ENCODE measurements at places on chromosomes 2 and 18.

GRCh38 chr2:6885968-6886367 lies 8.4 kb downstream of the RSAD2 start:
- DNase-seq = no peak

- DNase-seq = no peak
These were observed 196.1 kb downstream of the CPS1 start for GRCh38 chr2:210752532-210752931.

GRCh38 chr2:36513661-36514060 lies 84.3 kb downstream of the FEZ2 start:
- DNase-seq = no peak

DNA sequence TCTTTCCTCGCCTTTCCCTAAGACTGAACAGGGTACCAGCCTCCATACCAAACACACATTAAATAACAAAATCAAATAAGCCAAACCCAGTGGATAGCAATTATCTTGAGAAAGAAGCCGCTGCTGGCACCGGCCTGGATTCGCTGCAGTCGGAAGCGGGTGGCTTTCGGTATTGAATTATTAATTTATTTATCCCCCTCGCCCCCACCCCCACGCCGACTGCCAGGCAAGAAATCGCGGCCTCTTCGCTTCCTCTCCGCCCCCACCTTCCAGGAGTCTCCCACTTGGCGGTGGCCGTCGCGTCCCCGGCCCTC lies 370 bp upstream of the ZNF804A start:
- no peak for DNase-seq

GRCh38 chr18:53864770-53865169 lies 359.7 kb downstream of the MBD2 start:
- no peak for DNase-seq

- DNase-seq = no peak
These were observed 470.1 kb upstream of the HS6ST1 start for GRCh38 chr2:128788636-128789220.

- DNase-seq = no peak
These were observed 36.8 kb upstream of the SEMA4C start for GRCh38 chr2:96906729-96907114.

DNA sequence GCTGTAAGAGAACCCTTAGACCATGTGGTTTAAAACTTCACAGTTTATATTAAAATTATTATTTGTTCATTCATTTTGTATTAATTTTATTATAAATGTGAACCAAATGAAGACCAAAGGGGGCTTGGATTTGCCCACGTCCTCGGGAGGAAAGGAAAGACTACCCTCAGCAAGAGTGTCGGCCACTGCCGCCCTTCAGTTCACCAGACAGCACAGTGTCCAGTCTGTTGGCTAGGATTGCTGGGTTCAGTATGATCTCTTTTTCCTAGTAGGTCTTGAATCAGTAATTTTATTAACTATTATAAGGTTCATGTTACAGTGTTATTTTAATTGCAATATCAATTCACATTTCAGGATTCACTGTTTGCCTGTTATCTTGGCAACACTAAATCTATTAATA lies 78.2 kb upstream of the CHRNA1 start:
- DNase-seq = no peak

DNA sequence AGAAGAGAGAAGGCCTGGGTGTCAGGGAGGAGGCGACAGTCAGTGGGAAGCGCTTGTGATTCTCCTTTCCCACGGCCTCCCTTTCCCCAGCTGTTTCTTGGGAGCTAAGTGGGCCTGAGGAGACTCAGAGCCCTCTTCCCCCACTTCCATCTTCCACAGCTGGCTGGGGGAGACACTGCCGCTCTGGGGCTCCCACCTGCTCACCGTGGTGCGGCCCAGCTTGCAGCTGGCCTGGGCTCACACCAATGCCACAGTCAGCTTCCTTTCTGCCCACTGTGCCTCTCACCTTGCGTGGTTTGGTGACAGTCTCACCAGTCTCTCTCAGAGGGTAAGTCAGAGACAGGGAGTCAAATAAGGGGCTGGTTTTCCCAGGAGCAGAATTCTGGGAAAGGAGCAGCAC lies 7.1 kb downstream of the TMEM214 start:
- DNase-seq = no peak

DNA sequence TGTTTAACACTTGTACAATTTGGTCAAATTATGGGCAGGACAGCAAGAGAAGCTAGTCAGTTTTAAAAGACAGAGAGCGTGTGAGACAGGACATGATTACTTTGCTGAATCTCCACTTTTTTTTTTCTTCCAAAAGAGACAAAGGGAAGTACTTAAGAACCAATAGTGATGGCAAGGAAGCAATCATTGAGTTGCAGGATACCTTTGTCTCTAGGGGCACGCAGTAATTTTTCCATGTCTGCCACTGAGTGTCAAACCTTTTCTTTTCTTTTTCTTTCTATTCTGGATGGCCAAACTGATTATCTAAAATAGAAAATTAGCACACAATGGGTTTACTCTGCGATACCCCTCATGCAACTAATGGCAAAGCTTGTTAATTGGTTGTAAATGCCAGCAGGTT lies 533.0 kb downstream of the PLCL1 start:
- no peak for DNase-seq

DNA sequence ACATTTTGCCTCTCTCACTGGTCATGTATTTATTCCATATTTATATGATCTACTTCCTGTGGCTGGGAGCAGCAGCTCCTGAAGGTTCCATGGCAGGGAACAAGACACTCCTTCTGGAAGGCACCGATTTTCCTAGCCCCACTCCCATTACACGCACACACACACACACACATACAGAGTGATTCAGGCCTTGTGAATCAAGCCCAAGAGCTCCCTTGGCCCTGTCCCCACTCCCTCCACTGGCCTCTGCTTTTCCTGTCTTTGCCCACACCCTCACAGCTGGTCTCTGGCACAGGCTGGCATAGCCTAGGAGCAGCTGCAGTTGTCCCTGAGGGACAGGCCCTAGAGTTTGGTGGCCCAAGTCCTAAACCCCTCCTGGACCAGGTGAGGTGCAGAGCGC lies 201.7 kb downstream of the NAPG start:
- DNase-seq = no peak

GRCh38 chr2:65177751-65178442 lies 48.0 kb upstream of the RAB1A start:
- no peak for DNase-seq

- no peak for DNase-seq
These were observed 322.6 kb downstream of the PRKCE start for GRCh38 chr2:45974056-45974455.

DNA sequence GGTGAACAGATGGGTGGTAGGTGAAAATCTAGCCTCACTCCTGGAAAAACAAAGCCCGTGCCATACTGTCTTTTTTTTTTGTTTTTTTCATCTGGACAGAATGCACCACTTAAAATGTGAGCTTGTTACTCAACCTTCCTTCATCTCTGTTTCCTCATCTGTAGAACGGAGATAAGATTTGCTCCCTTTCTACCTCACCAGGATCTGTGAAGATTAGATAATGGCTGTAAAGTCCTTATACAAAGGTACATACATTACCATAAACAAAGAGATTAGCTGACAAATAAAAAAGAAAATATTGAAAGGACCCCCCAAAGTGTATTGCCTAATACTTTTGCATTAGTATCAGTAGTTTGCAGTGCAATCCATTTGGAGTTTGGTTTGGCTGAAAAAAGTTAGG lies 75.4 kb upstream of the ZEB2 start:
- no peak for DNase-seq

DNA sequence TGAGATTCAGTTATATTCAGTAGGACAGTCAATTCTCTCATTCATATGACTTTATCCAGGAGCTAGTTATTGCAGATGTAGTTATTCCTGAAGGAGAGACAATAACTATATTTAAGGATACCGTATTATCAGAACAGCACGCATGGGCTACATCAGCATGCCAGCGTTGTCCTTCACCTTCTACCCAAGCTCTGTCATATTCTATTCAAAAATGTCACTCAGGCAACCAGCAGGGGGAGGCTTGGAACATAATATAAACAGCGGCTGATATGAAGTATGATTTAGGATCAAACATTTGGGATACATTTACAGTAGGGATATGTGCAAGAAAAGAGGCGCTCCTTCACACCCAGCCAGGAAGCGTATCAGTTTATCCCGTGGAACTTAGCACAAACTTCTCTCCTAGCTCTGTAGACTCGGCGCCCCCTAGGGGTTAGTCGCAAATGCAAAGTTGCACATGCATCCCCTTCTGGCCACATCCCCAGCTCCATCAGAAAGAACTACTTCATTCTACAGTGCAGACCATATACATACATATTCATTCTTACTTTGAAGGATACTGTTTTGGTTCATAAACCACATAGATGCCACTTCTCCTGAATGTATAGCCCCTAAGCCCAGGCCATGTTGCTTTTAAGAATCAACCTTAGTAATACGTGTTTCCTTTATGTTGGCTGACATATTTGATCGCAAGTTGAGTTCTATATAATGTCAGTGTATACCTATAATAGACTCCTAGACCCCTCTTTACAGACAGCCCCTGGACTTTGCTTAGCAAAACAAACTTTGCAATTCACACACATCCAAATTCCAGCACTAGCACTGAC lies 759.4 kb downstream of the ADCYAP1 start:
- peak; percentile 51 for DNase-seq

GRCh38 chr2:159900343-159900742 lies 102.3 kb upstream of the CD302 start:
- no peak for DNase-seq

- no peak for DNase-seq
These were observed 21.2 kb upstream of the AFF3 start for GRCh38 chr2:100163605-100164004.

GRCh38 chr2:151193576-151193975 lies 68.1 kb downstream of the RBM43 start:
- no peak for DNase-seq

- no peak for DNase-seq
These were observed 7.8 kb upstream of the ARMC9 start for GRCh38 chr2:231190531-231191197.

- peak; percentile 24 for DNase-seq
These were observed 206.5 kb downstream of the SETBP1 start for GRCh38 chr18:44887227-44887631.

DNA sequence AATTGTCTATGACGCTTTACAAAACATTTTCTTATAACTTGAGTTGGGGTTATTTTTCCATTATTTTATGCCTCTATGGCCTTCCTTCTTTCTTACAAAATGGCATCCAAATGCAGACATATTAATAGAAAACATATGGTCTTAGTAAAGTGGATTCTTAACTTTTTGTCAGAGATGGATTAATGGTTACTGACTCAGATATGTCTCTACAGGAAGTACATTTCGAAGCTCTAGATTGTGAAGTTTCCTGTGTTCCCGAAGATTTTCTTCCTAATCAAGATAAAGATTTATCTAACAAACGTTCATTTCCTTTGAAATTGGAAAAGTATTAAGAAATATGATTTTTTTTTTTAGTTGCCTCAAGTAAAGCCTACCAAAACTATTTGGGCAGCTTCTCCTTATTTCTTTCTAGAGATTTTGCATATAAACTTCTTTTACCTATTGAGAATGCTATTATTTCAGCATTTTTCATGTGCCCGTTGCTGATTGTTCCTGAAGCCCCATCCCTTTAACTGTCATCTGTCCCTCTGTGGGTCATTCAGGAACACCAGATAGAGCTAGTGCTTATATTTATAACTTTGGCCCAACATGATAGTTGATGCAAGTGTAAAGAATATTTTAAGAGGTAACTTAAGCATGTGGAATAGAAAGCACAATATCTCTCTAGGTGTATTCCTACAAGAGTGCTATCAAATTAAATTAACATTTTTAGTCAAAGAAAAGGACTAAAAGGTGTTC lies 498.0 kb downstream of the CCDC85A start:
- DNase-seq = no peak

DNA sequence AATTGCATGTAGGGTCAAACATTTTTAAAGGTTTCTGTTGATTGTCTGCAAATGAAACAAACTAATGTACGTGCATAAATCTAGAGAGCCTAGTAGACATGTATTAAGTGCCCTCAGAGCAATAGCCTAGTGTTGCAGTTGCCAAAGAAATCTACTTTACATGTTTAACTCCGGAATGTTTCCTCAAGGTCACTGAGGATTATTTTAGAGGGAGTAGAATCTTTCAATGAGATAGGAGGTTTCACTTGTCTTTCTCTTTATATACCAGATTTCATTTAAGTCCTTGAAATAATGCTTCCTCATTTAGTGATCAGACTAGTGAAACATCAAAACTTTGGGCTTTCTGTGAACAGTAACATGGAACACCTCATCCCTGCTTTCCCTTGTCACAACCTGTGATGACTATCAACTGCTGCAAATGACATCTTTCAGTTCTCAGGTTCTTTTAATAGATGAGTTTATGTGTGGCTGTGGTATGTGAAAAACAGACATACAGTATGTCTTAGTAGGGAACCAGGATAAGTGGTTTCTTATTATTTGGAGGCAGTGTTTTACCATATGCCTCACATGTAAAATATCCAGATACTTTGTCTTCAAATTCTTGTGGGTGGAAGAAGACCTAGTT lies 5.5 kb downstream of the UBE2E3 start:
- no peak for DNase-seq

GRCh38 chr2:100589527-100589926 lies 26.7 kb downstream of the PDCL3 start:
- no peak for DNase-seq

DNA sequence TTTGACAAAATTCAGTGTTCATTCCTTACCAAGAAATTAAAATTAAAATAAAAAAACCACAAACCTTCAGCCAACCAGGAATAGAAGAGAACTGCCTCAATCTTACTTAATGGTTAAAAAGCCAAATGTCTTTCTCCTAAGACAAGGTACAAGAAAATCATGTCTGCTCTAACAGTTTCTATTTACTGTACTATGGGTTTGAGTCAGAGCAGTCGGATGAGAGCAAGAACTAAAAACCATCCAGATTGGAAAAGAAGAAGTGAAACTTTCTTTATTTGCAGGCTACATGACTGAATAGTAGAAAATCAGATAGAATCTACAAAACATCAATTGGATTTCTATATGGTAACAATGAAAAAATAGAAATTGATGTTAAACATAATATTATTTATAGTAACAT lies 555.5 kb upstream of the TNP1 start:
- DNase-seq = no peak

Measured in activated CD8-positive, alpha-beta T cell treated with anti-CD3 and anti-CD28 coated beads, Interleukin-2, amount 10 ng/mL, durations not matched to agents 7 days and 5 days (primary cell).